RCC 7860 (cell line): ENCODE measurements at places on chromosomes 2 and 18.

DNA sequence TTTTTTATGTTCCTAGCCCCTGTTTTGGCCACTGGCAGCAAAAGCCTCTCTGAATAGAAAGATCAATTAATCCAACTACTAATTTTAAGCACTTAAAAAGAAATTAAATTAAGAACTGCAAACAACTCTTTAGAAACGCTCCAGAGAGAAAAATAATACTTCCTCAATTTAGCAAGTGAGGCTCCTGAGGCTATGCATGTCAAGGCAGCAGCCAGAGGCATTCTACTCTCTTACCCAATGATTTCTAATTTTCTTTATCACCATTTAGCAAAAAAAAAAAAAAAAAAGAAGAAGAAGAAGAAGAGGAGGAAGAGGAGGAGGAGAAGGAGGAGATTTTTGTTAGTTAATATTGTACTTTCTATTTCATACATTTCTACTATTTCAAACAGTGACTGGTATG, 68.5 kb downstream of the TMEM237 start:
- DNase-seq = no peak

- no peak for DNase-seq
Observed at GRCh38 chr2:224938651-224939182, 103.6 kb downstream of the DOCK10 start.

DNA sequence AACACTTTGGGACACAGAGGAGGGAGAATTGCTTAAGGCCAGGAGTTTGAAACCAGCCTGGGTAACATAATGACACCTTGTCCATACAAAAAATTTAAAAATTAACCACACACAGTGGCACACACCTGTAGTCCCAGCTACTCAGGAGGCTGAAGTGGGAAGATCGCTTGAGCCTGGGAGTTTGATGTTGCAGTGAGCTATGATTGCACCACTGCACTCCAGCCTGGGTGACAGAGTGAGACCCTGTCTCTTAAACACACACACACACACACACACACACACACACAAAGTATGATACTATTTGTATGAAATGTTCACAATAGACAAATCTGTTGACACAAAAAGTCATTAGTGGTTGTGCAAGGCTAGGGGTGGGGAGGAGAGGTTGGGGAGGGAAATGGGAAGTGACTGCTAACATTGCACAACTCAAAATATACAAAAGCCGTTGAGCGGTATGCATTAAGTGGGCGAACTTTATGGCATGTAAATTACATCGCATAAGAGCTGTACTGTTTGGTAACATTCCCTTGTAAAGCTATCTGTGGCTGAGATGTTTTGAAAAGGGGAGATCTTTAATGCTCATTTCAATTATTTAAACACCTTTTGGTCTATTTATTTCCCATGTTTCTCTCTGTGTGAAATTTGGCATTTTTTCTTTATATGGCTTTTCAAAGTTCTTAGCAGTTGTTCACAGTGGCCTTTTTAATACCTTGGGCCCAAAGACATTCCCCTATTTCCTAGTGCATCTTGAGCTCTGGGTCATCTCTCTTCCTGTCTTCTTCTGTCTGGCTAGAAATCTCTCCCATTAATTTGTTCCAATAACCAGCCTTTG, 58.9 kb upstream of the ZNF516 start:
- no peak for DNase-seq

DNA sequence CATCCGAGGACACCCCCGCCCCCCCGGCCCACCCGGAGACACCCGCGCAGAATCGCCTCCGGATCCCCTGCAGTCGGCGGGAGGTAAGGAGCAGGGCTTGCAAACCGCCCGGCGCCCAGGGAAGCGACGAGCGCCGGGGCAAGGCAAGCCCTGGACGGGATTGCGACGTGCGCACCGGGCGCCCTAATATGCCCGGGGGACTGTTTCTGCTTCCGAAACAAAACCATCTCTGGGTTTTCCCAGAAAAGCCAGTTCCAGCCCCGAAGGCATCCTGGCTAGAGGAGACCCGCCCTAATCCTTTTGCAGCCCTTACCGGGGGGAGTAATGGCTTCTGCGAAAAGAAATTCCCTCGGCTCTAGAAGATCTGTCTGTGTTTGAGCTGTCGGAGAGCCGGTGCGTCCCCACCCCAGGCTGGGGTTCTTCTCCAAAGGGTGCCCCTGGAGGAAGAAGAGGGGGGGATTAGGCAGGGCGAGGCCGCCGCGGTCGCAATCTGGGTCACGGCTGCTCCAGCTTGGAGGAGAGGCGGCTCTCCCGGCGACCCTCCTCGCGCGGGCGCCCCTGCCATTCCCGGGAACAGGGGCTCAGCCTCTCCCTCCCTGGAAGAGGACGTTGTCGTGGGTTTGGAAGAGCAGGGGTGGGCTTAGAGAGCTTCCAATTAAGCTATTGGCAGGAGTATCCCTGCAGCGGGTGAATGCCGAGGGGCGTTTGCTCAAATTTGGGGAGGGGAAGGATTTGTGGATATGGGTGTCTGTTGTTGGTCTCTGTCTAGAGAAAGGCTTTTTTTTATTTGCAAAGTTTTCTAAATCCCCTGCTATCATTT, 521 bp downstream of the MYCN start:
- no peak for DNase-seq

GRCh38 chr2:70596293-70596692, 42.7 kb upstream of the TGFA start:
- DNase-seq = peak; percentile 95

GRCh38 chr2:197889041-197889440, 84.6 kb downstream of the PLCL1 start:
- DNase-seq = no peak

DNA sequence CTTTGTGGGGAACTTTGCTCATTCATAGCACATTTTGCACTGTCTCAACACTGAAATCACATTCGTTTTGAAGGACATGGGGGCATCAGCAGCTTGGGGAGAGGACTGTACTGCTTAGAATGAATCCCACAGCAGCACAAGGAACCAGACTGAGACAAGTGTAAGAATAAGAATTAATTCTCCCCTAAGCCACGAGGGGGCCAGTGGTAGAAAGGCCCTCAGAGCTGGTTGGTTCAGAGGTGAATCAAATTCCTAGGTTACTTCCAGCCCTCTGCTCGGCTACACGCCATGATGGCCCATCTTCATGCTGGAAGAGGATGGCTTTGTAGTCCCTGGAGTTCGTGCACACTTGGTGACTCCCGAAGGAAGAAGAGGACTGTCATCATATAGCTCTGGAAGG, 12.0 kb upstream of the MC5R start:
- no peak for DNase-seq

GRCh38 chr2:69577467-69578197, 65.9 kb downstream of the AAK1 start:
- DNase-seq = no peak

GRCh38 chr18:58005885-58006523, 38.0 kb upstream of the NEDD4L start:
- DNase-seq = peak; percentile 9

- DNase-seq = no peak
Observed at GRCh38 chr2:49982871-49983270, 828.6 kb upstream of the FSHR start.

DNA sequence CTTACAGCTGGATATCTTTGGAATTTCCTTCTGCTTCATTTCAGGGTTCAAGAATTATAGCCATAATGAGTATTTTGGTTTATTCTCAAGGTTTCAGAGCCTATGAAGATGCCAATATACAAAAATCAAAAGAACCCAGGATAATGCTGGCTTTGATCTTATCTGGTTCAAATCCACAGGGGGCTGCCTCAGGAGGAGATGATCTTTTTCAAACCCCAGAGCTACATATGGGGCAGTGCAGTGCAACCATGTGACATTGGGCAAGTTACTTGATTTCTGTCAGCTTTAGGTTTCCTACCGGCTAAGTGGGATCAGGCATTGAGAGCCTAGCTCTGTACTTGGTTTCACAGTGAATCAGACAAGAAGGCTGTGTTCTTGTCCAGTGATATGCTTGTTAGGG, 23.0 kb upstream of the LYPD6B start:
- no peak for DNase-seq

- DNase-seq = no peak
Observed at GRCh38 chr2:219727771-219728429, 100.5 kb downstream of the SLC4A3 start.

GRCh38 chr2:172350839-172351479, 76.4 kb upstream of the ITGA6 start:
- DNase-seq = no peak

GRCh38 chr2:110860630-110861029, 128.3 kb downstream of the ACOXL start:
- DNase-seq = no peak

DNA sequence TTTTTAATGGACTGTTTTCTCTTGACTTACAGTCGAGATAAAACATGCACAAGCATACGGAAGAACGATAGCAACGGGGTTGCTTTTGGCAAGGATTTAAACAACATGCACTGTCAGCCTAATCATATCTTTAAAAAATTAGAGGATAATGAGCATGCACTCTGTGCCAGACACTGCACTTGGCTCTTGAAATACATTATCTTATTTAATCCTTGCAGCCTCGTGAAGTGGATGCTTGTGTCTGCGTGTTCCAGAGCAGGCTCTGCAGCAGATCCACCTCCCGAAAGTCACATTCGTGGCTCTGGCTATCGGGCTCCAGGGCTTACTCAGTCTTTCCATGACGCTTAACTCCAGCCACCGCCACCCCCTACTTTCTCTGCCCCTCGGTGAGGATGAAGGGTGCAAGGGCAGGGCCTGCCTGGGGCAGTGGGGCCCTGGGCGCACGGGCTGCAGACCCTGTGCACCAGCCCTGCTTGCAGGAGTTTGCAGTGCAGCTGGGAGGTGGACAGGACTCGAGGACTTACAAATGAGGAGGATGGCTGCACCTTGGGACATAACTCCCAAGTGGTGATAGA, 61.7 kb downstream of the ACKR3 start:
- DNase-seq = no peak

DNA sequence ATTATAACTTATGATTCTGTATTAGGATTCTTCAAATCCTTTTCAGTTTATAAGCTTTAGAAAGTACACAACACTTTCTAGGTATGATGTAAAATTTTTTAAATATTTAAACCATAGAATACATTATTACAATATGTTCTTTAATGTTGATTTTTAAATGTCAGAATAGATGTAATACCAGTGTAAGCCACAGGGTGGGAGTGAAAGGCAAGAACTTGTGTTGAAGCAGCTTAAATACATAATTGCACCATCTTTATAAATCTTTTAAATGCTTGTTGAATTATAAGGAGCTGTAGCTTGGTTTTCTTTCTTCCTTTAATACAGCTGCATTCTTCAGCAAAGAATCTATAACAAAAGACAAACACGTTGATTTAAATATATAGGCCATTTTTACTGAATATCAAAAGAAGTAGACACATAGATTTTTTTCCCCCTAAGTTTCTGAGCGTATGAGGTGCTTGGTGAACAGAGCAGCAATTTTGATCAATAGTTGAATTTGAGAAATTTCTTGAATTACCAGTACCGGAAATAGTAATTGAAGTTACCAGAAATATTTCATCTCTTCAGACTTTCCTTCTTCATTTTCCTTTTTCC, 63.0 kb downstream of the TANK start:
- DNase-seq = no peak

DNA sequence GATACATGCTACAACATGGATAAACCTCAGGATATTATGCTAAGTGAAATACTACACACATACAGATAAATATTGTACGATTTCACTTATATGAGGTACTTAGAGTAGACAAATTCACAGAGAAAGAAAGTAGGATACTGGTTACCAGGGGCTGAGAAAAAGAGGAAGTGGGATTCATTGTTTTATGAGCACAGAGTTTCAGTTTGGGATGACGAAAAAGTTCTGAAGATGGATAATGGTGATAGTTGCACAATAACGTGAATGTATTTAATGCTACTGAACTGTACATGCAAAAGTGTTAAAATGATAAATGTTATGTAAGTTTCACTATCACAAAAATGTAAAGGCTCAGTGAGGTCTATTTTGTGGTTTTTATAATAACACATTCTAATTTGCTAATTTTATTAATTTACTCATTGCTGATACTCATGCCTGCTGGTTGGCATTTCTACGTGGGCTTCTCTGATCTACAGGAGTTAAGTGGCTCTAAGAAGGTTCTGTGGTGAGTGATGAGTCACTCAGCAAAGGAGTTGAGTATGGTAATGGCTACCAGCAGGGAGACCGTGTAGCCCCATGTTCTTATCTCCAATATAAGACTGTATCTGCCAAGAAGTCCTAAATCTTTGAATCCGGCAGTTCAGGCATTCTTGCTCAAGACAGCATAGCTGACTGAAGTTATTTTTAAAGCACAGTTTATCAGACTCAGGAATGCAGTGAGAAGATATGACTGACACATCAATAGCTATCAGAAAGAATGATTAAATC, 41.1 kb downstream of the UPP2 start:
- DNase-seq = no peak

DNA sequence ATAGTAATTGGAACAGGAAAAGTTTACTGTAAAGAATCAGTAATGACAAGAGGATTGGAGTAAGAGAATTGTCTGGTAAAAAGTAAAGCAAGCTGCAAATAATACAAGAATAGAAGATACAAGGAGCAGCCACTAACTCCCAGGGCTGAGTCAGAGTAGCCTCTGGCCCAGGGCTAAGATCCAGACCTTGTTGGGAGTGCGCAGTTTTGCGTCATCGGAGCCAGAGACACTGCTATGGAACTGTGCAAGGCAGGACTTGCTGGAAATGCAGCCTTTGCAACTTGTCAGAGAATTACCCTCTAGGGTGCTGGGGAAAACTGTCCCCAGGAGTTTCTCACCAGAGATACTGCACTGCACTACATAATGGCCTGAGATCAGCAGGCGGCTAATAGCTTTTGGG, 135.2 kb downstream of the NYAP2 start:
- DNase-seq = no peak

DNA sequence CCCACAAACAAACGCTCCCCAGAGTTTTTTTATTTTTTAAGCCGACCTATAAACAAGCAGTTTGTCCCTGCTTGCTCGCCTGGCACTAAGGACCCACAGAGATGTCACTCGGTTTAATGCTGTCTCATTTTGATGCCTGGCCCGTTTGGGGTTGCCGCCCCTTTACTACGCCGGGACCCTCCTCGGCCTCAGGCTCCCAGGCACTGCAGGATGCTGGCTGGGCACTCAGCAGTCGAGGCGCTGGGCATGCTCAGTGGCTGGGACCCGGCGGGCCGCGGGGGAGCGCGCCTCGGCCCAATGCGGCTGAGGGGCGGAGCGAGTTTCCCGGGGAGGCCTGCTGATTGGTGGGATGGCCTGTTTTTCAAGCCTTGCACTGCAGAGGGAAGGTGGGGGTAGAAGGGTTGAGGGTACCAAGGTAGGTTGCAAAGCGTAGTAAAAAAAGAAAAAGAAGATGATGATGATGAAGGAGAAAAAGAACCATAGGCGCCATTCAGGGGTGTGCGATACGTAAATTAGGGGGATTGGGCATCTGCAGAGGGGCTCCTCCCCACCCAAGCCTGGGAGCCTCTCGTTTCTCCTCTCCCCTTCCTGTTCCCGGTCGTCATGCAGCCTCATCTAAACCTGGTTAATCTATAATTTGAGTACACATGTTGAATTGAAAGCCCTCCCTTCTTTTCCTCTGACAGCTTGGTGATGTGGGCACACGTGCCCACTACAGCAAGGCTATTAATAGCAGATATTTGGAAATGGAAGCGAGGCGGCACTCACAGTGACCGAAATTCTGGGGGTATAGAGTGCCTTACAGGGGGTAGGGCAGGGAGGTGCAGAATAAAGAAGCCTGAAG, 1.5 kb upstream of the IRS1 start:
- DNase-seq = peak; percentile 68
